Esophagus squamous epithelium (tissue), 5 donors: ENCODE measurements at places on chromosomes 3 and 15.

DNA sequence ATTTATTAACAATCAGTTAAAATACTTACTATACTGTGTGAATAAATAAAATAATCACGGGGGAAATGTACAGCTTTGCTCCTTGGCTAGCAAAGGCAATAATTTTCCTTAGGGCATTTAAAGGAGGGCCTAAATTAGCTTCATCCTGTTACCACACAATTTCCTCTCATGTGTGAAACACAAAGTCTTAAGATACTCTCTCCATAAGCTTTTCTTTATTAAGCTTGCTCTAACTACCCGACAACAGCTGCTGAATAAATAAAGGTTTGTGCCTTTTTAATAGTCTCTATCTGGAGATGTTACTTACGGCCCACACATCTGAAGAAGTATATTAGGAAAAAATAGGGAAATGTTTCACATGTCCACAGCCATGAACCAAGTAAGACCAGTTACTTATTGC lies 29.7 kb downstream of the ZNF106 start:
- no peak for DNase-seq

DNA sequence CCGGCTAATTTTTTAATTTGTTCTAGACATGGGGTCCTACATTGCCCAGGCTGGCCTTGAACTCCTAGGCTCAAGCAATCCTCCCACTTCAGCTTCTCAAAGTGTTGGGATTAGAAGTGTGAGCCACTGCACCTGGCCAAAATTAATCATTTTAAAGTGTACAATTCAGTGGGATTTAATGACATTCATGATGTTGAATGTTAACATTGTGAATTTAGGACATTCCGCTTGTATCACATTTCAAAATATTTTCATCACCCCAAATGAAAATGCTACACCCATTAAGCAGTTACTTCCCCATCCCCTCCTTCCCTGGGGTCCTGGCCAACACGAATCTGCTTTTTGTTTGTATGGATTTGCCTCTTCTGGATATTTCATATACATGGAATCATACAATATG lies 62.1 kb upstream of the CGNL1 start:
- DNase-seq = no peak

GRCh38 chr15:60137711-60138396 lies 133.7 kb downstream of the FOXB1 start:
- no peak for DNase-seq

DNA sequence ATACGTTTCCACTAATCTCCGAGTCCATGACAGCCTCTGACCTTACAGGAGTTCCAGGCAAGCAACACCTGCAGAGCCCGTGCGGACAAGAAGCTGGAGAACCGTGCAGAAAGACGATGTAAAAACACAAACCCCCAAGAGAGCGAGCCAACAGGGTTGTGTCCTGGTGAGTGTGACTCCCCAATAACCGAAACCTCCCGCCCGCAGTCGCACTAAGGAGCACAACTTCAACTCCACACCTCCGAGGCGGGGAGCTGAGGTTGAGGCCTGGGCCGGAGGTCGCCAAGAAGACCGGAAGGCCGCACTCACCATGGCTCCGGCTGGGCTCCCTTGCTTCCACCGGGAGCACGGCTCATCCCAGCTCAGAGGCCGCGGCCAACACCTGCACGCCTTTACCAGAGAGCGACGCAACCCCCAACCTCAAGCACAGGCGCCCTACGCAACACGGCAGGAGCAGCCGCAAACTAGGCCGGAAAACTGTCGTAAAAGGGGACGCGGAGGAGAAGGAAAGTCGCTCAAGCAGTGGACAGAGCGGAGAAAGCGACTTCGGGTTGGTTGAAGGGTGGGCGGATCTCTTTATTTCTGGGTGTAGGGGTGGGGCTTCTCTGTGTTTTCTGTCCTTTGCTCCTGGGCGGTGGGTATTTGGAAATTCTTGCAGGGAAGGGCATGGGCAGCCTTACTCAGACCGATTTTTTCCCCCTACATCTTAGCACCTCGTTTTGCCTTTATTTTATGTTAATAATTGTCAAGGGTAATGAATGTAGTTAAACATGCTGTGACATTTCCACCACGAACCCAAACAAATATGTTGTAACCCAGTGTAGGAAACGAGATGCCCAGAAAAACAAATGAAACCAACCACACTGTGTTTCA lies at the start of gene DNAJC19:
Gene DNAJC19, minus strand, starts transcription at position 446 of the 873 bp plus-strand sequence. Its CDS starts 134 bp downstream, at position 312.
- peak; percentile 72 for DNase-seq

DNA sequence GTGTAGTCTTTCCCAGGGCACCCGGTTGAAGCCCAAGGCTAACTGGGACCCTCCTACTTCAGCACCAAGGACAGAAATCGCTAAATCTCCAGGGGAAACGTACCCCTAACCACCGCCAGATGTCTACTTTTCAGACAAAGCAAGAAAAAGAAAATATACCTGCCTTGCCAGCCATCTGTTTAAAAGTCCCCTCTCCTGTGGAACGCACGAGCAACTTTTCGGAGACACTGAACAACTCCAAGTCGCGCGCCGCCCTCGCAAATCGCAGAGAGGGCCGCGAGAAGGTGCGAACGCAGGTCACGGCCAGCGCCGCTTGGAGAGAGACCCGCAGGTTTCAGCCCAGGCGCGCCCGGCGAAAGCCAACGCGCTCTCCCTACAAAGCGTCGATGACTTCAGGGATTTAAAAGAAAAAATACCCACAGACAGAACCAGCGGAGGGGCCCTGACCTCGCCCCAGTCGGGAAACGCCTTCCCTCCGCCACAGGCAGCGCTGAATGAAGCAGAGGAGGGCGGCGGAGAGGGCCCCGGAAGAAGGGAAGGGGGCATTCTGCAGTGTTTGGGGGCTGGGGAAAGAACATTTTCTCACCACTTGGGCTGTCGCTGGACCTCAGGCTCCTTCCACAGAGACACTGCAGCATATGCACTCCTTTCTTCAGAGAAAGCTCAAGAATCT lies 213.1 kb downstream of the FGF12 start:
- DNase-seq = no peak

DNA sequence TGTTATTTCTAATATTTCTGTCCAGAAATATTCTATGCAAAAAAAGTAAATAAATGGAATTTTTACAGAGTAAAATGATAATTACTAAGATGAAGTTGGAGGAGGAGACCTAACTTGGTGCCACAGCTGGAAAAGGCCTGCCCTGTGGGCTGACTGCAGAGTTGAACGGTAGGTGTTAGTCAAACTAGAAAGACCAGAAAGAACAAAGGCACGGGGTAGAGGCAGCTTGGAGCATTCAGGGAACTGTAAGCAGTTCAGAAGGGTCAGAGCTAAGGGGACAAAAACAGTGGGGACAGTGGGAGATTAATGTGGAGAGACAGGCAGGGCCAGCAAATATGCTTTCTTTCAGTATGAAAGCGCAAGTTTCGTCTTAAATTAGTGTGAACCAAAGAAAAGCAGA lies 39.3 kb upstream of the PTPRG start:
- no peak for DNase-seq

GRCh38 chr3:27960133-27960532 lies 238.0 kb upstream of the EOMES start:
- DNase-seq = no peak

GRCh38 chr3:19735111-19735510 lies 198.9 kb downstream of the EFHB start:
- no peak for DNase-seq

DNA sequence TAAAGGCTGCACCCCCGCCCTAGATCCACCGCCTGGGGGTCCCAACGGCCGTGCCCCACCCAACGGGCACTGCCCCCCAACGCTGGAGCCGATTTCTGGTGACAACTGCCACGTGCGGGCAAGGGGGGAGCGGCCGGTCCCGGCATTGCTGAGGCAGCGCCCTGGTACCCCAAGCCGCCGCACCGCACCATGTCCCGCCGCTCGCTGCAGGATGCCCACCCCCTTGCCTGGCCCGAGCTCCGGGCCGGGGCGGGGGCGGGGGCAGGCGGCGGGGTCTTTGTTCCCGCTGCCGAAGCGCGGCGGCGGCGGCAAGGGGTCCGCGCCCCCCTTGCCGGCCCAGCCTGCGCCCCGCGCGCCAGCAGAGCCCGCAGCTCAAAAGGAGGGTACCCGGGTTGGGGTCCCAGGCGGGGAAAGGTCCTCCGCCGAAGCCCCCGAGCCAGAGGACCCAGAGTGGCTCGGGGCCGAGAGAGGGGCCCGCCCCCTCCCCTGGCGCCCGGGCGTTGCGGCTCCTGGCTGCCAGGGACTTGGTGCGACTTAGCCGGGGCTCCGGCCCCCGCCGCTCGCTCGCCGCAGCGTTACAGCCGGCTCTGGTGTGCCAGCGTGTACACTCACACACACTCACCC lies 678 bp downstream of the SEMA7A start:
- DNase-seq = no peak

- no peak for DNase-seq
These were observed 178.6 kb downstream of the KCNAB1 start for GRCh38 chr3:156298938-156299337.

GRCh38 chr15:69999392-70000085 lies 98.2 kb downstream of the TLE3 start:
- no peak for DNase-seq

GRCh38 chr3:71177375-71177774 lies 406.2 kb downstream of the FOXP1 start:
- no peak for DNase-seq

DNA sequence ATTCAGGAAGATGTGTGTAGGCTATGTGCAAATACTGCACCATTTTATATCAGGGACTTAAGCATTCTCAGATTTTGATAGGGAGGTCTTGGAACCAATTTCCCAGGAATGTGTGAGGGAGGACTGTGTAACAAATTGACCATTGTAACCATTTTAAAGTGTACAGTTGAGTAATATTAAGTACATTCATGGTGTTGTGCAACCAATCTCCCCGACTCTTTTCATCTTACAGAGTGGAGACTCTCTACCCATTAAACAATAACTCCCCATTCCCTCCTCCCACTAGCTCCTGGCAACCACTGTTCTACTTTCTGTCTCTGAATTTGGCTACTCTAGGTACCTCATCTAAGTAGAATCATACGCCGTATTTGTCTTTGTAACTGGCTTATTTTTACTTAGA lies 5.1 kb downstream of the RCN2 start:
- DNase-seq = no peak

DNA sequence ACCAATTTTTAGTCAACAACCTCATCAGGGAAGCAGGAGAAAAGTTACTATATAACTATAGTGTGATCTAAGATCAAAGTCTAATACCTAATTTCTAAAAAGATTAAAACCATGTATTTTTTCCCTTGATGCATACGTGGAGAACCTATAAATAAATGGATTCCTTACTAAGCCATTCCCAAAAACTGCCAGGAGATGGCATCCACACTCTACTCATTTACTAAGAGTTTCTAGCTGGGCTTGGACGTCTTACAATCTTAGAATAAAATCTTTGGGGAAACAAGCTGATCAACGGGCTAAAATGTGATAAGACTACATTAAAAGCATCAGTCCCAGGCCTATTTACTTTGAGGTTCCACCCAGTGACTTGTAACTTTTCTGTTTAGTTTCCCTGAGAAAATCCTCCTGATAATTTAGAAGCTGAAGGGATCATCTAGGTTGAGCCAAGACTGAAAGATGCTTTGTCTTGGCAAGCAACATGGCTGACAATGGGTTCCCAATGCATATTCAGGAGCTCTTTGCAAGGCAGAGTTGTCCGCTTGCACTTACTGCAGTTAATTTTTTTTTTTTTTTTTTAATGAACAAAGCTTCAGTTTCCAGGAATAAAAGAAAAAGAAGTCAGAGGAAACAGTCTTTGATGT lies 85.5 kb upstream of the FGF12 start:
- no peak for DNase-seq

GRCh38 chr3:204102-204501 lies 7.5 kb downstream of the CHL1 start:
- DNase-seq = no peak

GRCh38 chr15:84772031-84772430 lies 23.6 kb downstream of the ZNF592 start:
- DNase-seq = no peak

DNA sequence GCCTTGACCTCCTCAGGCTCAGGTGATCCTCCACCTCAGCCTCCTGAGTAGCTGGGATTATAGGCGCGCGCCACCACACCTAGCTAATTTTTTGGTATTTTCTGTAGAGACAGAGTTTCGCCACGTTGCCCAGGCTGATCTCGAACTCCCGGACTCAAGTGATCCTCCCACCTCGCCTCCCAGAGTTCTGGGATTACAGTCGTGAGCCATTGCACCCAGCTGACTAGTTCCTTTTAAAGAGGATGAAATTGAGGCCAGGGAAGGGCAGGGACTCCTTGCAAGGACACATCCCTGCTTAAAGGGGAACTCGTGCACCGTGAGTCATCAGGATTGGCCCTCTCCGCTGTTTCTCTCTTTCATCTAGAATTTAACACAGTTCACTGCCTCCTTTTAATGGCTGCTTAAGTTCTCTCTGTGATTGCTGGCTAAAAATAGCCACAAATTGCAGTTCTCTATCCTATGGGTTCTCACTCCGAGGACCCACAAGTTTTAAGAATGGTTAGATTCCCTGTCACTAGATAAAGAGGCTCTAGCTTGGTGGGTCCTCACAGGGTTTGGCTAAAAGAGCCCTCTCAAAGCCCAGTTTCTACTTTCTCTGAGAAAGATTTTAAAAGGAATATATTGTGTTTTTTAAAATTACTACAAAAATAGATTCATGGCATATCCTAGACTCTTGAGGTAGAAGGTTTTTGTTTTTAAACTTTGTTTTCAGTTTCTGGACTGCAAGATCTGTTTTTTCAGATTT lies 1.4 kb downstream of the CRTAP start:
- DNase-seq = no peak

DNA sequence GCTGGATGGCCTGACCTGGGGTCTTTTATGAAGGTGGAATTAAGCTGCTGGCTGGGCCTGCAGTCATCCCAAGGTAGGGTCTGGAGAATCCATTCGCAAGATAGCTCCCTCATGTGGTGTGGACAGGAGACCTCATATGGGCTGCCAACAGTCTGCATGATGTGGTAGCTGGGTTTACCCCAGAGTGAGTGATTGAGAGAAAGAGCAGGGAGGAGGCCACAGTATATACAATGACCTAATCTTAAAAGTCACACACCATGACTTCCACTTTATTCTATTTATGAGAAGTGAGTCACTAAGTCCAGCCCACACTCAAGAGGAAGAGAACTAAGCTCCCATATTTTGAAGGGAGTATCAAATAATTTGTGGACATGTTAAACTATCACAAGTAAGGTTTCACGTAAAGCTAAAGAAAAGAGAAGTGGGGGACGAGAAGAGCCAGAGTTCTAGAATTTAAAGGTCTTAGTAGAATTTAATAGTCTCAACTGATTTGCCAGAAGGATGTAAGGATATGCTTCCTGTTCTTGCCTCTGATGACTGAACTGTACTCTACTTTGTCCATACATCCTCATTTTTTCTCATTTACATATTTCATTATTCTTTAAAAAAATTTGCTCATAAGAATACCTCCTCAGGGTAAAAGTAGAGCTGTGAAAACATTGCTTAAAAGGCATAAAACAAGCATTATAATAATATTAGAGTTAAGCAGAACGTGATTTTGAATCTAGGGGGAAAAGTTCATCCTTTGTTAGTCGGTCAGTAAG lies 184.4 kb downstream of the PEX5L start:
- DNase-seq = no peak

GRCh38 chr15:63010920-63011693 lies 31.4 kb upstream of the TPM1 start:
- no peak for DNase-seq
